ENCODE measurements at places on chromosomes 7 and 10. TPM values are rescaled to one million over a fixed set of nuclear protein-coding genes. Genes with fewer than 3 reads are reported as not detected.

The GOLGA7B gene
- total RNA-seq = not detected

The CRTAC1 gene
- total RNA-seq = 1.6 TPM

The LRGUK gene
- 0.34 TPM for total RNA-seq

The BMPER gene
- 2.7 TPM for total RNA-seq

The LIPJ gene
- not detected for total RNA-seq

The PRKAR2B gene
- 28.7 TPM for total RNA-seq

The EVX1 gene
- not detected for total RNA-seq

The ZNF789 gene
- total RNA-seq = 4.7 TPM

The ACSM6 gene
- not detected for total RNA-seq

The PCDH15 gene
- not detected for total RNA-seq

The ADCY1 gene
- 0.35 TPM for total RNA-seq

The TMEM72 gene
- total RNA-seq = not detected

The MYOF gene
- total RNA-seq = 369 TPM

- no peak for DNase-seq
These were observed 116.5 kb downstream of the PRPF18 start for GRCh38 chr10:13703101-13703818.

- no peak for DNase-seq
These were observed 75.3 kb downstream of the SVOPL start for GRCh38 chr7:138625849-138626230.

GRCh38 chr10:43890124-43890523 lies 241.4 kb upstream of the ZNF32 start:
- DNase-seq = no peak

GRCh38 chr7:116188-116981 lies 76.0 kb upstream of the FAM20C start:
- no peak for DNase-seq

- DNase-seq = no peak
These were observed 32.0 kb upstream of the NRG3 start for GRCh38 chr10:81843042-81843441.

DNA sequence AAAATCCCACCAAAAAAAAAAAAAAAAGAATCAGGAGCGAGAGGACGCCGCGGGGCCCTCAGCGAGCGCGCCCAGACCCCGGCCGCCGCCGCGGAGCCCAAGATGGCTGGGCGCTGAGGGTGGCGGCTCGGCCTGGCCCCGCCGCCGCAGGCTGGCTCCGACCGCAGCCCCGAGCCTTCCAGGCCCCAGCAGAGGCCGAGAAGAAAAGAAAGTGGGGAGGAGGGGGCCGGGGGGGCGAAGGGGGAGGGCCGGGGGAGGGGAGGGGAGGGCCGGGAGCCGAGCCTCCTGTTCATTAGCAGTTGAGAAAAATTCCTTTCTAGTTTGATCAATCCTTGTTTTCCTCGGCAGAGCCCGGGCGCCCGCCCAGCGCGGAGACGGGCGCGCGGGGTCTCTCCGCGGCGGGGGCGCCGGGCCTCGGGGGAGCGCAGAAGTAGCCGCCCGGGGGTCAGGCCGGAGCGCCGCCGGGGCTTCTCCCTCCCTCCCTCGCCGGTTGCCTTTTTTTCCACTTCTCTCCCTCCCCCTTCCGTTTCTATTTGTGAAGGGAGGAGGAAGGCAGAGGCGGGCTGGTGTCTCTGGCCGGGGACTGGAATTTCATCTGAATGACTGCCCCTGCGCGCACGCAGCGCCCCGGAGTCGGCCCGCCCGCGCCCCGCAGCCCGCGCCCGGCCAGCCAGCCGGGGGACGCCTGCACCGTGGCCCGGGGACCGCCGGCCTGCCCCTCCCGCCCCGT lies 778 bp upstream of the TRIM8 start:
- DNase-seq = no peak

- DNase-seq = no peak
These were observed 26.1 kb downstream of the WAC start for GRCh38 chr10:28558923-28559508.

DNA sequence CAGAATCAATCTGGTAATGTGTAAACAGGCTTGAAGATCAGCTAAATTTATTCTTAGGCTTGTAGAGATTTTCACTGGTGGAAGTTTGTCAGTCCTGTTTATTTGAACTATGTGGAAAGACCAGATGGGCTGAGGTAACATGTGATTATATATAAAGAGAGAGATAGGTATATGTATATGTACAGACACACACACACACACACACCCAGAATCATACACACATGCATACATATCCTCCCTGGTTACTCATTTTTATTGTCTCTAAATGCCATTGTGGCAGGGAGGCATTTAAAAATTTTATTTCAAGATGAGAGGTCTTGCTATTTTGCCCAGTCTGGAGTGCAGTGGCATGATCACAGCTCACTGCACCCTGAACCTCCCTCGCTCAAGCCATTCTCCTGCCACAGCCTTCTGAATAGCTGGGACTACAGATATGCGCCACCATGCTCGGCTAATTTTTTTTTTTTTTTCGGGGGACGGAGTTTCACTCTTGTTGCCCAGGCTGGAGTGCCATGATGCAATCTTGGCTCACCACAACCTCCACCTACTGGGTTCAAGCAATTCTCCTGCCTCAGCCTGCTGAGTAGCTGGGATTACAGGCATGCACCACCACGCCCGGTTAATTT lies 78.1 kb upstream of the CYTH3 start:
- no peak for DNase-seq

DNA sequence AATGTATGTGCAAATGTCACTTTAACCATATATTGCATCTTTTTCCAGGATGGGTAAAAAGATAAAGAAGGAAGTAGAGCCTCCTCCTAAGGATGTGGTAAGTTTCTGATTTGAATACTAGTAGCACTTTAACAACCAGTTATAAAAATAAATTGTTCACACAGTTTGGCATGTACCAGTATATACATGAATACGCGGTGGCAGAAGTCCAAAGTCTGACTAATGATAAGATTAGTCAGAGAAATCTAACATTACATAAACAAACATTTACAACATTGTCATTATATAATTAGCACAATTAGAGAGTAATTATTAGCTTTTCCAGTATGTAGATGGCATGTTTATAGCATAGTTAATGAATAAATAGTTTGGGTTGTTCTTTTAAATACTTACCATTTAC lies 4.1 kb downstream of the ARMC3 start:
- DNase-seq = no peak

DNA sequence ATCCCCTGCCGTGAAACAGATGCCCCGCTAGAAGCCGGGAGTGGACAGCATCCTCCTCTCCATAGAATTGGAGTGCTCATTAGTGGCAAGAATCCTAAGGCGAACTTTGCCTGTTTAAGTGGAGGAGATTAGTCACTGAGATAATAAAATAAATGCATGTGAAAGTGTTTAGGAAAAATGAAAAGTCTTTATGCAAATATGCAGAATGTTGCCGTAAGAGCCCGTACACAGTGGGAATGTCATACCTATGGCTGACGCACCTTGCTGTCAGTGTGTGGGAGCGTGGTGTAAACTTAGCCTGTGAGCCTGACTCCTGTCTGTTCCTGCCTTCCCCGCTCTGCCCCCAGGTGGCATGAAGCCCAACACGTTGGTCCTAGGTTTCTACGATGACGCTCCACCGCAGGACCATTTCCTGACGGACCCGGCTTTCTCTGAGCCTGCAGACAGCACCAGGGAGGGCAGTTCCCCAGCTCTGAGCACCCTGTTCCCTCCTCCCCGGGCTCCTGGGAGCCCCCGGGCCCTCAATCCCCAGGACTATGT lies 1.7 kb upstream of the TRIP6 start:
- DNase-seq = no peak

DNA sequence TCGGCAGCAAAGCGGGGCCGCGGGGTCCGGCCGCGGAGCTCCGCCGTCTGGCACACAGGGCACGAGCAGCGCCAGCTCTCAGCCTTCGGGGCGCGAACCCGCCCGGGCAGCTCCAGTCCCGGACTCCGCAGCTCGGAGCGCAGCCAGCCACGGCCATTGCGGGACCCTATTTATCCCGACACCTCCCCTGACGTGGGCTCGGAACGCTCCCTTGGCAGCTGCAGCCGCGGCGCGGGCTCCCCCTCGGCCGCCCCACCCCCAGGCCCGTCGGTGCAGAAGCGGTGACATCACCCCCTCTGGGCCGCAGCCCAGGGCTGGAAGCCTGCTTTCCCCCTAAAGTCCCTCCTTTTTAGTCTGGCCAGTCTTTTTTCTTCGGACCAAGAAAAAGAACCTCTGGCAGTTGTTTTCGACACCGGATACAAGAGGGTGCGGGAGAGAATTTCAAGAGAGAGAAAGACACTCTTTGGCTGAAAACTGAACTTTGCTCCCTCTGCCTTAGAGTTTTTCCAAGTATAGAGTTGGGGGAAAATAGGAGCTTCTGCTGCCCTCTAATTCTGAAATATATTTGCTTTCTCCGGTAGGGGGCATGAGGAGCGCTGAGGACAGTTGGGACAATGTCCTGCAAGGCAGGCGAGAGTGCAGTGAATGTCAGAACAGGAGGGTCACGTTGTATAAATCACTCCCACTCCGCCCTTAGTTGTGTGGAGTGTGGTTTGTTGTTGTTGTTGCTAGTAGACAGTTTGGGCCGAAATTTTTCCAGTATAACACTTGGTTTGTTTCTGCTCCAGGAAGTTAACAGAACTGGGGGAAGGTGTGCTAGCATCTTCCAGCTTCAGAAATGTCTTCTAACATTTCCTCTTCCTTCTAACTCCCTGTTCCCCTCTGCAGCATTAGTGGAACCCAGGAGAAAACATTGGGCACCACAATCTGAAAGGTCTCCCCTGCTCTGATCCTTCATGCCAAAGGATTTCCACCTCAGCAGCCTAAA lies at the start of gene SFRP4:
Gene SFRP4, minus strand, starts transcription at position 145 of the 988 bp plus-strand sequence. CDS start 280 bp downstream, outside the sequence.
- peak; percentile 25 for DNase-seq

DNA sequence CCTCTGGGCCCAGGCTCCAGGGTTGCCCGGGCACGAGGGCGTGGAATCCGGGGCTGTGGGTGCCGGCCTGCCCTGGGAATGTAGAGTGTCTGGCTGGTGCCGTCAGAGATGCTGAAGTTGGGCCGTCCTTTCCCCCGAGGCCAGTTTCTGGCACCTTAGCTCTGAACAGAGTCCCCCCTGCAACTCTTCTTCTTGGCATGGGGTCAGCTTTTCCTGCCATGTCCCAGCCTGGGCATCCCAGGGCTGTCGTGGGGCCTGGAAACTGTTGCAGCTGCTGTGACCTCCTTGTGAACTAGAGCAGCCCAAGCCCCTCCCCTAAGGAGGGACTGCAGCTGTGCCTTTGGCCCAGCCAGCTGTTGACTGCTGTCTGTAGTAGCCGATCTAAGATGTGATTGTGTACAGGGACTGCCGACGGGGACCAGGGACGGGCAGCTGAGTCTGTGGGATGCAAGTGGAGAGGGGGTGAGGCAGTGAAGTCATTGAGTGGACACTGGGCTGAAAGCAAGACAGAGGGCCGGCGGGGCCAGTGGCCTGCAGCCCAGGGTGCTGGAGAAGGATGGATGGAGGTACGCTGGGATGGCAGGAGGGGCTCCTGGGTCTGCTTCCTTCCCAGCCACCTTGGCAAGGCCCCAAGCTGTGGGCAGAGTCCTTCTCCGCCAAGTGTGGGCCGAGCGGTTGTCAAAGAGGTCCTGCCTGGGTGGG lies 35.8 kb downstream of the GBX1 start:
- DNase-seq = no peak

DNA sequence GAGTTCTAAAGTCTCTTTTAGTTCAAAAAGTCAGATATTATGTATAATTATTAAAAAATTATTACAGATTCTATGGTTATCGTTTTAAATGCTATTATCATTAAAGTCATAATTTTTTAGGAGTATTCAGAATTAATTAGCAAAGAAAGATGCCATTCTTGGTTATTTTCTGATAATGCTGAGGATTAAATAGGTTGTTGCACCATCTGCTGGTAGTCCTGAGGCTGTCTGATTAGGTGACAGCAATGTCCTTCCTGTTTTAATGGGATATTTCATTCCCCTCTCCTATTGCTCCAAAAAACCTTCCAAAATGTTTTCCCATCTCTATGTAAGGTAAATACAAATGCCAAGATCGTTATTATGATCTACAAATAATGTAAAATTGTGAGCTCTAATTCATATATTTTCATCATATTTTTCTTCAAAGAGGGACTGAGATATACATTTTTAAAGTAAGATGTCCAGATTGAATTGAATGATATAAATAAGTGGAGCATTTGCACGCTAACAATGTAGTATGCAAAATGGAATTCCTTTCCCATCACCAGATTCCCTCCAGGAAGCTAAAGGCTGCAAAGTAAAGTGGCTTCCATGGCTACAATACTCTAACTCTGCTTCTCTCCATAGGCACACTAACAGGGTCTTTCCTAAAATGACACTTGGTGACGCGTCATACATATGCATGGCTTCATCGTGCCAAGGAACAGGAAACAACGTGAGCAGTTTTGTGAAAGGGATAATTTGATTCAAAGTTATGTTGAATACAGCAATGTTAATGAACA lies 58.8 kb upstream of the AKR1E2 start:
- DNase-seq = no peak

- no peak for DNase-seq
These were observed 38.3 kb downstream of the WBP1L start for GRCh38 chr10:102781921-102782557.

- DNase-seq = no peak
These were observed 1.8 kb downstream of the KIAA1549 start for GRCh38 chr7:138979226-138979979.

DNA sequence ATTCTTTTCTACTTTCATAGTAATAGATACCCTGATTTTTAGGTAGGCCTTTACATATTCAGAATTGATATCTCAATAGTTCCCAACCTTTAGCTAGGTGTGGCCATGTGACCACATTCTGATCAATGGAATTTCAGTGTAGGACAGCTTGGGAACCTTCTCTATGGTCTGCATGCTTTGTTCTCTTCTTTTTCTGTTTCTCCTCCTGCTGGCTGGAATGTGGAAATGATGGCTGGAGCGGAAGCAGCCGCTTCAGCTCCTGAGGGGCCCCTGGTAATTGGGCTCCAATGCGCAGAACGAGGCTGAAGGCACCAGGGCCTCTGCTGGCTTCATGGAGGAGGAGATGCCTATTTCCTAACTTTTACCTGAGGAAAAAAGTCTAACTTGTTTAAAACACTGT lies 152.6 kb downstream of the ZMYND11 start:
- DNase-seq = no peak

DNA sequence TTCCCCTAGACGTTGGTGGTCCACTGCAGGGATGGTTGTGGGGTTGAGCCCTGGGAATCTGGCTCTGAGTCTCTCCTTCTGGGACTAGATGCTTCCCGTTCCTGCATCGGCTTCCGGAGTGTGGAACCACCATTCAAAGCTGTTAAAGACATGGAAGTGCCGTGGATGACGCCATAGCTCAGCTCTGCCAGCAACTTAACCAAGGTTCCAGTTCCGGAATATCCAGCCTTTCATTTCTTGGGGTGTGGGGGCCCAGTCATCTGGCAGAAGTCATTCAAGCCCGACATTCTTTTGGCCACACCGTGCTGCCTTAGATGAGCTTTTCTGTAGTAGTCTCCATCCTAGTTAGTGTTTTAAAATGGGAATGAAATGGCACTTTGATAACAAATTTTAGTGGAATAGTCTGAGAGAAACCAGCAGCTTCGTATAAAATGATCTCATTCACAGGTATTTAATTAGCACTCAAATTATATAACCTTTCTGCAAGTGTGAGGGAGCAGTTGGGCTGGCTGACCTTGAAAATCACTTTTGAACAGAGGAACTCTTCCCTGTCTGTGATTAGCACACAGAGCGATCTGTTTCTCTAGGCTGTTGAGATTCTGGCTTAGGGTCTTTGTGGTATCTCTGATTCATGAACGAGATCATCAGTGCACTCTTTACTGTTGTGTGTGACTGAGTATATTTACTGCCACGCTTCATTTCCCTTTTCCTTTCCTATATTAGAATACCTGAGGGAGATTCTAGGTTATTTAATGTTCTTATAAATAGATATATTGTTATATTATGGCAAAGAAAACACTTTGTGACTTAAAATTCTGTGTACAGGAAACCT lies 19.9 kb downstream of the LMTK2 start:
- DNase-seq = no peak

- no peak for DNase-seq
These were observed 37.4 kb upstream of the DUSP5 start for GRCh38 chr10:110460111-110460809.

All from glomerular endothelial cell (primary cell).